ENCODE measurements at places on chromosomes 12 and 14. TPM values are rescaled to one million over a fixed set of nuclear protein-coding genes. Genes with fewer than 3 reads are reported as not detected.

- no peak for DNase-seq
- no peak overlapping the region for H3K27ac ChIP-seq
- no peaks in the 10 kb centered on the region for H3K4me1 ChIP-seq
- no peak overlapping the region for H3K4me3 ChIP-seq
- no peaks in the 10 kb centered on the region for H3K36me3 ChIP-seq
Measured at GRCh38 chr12:122651520-122652224, 51.5 kb downstream of the HCAR2 start.

GRCh38 chr12:22494319-22494718 is 50.0 kb downstream of the C2CD5 start:
- no peaks in the 10 kb centered on the region for H3K27me3 ChIP-seq
- H3K36me3 ChIP-seq, result no peaks in the 10 kb centered on the region
- DNase-seq, result no peak
- H3K4me1 ChIP-seq, result no peaks in the 10 kb centered on the region

- no peaks in the 10 kb centered on the region for H3K36me3 ChIP-seq
- no peak overlapping the region for H3K4me3 ChIP-seq
- H3K27me3 ChIP-seq, result no peaks in the 10 kb centered on the region
- H3K27ac ChIP-seq, result no peak overlapping the region
Measured at GRCh38 chr14:92026548-92027190, 13.2 kb downstream of the TRIP11 start.

Gene ARHGAP9
- total RNA-seq, result 40.5 TPM

Gene TMPRSS12
- total RNA-seq, result not detected

- H3K4me3 ChIP-seq, result no peak overlapping the region
- no peaks in the 10 kb centered on the region for H3K27me3 ChIP-seq
- H3K27ac ChIP-seq, result no peak overlapping the region
- H3K4me1 ChIP-seq, result no peaks in the 10 kb centered on the region
Measured at GRCh38 chr14:75223664-75224154, 47.3 kb upstream of the TMED10 start.

Gene CCDC196
- total RNA-seq, result not detected

Gene KLRK1
- total RNA-seq, result 1.2 TPM

DNA sequence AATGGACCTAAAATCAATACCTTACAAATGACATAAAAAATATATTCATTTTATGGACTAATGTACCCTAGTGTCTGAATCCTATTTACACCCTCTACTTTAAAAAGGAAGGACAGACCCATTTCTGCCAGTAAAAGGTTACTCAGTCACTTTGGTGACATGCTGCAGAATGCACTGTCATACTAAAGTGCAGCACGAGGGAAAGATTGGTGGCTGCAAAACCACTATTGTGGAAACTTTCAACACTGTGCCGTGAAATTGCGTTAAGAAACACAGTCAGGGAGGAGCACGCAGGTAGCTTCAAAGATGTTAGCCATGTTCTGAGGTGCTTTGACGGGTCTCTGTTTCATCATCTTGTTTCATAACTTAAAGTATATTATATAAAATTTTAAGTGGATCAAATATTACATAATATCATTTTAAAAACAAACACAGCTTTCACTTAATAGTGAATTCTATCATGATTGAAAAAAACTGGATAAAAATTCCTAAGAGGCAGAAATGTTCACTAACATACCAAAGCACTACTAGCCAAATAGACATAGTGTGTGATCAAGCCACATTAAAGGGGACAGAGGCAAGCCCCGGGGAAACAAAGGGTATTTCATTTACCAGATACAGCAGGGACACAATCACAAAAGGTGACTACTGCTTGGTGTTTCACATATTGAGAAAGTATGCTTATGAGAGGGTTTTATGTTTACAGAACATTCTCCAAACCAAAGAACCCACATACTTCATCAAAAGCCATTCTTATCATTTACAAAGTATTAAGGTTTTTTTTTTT is 330.8 kb upstream of the SOX5 start:
- H3K27ac ChIP-seq, result no peak overlapping the region
- H3K27me3 ChIP-seq, result no peaks in the 10 kb centered on the region
- no peaks in the 10 kb centered on the region for H3K4me1 ChIP-seq

DNA sequence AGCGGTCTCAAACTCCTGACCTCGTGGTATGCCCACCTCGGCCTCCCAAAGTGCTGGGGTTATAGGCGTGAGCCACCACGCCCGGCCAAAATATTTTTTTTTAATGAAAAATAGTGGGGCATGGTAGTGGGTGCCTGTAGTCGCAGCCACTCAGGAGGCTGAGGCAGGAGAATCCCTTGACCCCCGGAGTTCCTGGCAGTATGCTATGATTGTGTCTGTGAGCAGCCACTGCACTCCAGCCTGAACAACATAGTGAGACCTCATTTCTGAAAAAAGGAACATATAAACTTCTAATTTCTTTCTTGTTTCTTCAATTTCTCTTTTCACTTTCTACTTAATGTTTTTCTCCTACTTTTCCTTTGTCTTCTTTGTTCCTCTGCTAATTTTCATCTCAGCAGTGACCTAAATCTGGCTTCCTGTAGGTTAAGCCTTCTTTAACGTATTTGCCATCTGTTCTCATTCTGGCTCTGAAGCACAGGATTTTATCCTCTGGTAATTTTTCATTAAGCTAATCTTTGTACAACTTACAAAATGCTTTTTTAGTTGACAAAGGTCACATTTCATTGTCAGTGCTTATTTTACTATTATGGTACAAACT is 4.5 kb upstream of the RPGRIP1 start:
- no peaks in the 10 kb centered on the region for H3K27me3 ChIP-seq
- DNase-seq, result no peak
- H3K36me3 ChIP-seq, result no peaks in the 10 kb centered on the region
- no peak overlapping the region for H3K27ac ChIP-seq
- H3K4me3 ChIP-seq, result no peak overlapping the region
- no peaks in the 10 kb centered on the region for H3K4me1 ChIP-seq

Gene MEG3
- 101 TPM for total RNA-seq

Gene TCL1A
- not detected for total RNA-seq

DNA sequence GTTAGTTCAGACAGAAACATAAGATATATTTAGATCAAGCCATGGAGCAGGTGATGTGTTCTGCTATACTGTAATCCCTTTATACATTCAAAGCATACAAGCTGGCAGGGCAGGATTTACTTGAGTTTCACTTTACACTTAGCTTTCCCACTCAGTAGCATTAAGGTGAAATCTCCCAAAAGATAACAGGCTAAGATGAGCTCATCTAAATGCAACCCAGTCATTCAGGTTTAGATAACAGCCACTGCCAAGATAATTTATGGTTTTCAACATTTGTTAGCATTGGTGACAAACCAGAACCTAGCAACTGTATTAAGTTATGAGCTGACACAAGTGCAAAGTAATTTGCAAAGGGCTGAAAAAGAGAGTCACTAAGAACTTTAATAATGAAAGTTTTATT is 925.1 kb upstream of the ATXN7L3B start:
- H3K4me3 ChIP-seq, result no peak overlapping the region
- DNase-seq, result no peak
- H3K27ac ChIP-seq, result no peak overlapping the region
- H3K36me3 ChIP-seq, result no peaks in the 10 kb centered on the region
- H3K27me3 ChIP-seq, result no peaks in the 10 kb centered on the region
